ENCODE measurements at places on chromosomes 5 and 9.
A peak's percentile ranks its signal among the peaks of the same experiment; 100 is the strongest.

DNA sequence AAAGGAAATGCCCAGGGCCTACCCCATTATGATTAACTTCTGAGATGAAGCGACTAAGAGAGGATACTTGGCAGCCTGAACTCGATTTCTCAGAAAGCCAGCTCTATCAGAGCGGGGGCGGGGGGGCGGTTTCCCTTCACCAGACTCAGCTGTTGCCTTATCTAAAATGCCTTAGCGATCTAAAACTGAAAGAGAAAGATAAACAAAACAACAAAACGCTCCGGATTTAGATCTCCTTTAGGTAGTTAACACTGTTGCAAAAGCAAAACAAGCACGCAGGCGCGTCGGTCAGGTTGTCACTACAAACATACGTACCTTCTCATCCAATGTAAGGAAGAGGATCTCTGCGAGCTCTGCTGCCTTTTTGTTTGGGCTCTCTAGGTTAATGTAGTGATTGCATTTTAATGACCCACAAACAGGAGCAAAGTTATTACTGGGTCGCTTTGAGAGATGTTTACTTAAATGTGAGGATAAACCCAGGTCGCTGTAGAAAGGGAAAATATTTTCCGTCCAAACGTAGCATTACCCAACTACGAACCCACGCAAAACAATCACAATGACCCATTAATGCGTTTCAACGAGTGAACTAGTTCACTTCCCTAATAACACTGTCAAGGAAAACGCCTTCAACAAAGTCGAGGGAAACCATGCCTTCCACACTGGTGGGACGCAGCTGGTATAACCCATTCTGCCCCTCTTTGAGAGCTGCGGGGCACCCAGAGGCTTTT lies 982 bp downstream of the EPB41L4A start:
- DNase-seq, result no peak

- no peak for DNase-seq
These were observed 69.6 kb downstream of the MAN2A1 start for GRCh38 chr5:109759306-109759705.

GRCh38 chr5:111552896-111553295 lies 40.6 kb upstream of the STARD4 start:
- no peak for DNase-seq

- DNase-seq, result no peak
These were observed 405.6 kb downstream of the GABRG2 start for GRCh38 chr5:162473041-162473714.

- DNase-seq, result no peak
These were observed 156.0 kb upstream of the CDKN2B start for GRCh38 chr9:22165144-22165543.

GRCh38 chr5:107485184-107485583 lies 185.6 kb downstream of the EFNA5 start:
- no peak for DNase-seq

DNA sequence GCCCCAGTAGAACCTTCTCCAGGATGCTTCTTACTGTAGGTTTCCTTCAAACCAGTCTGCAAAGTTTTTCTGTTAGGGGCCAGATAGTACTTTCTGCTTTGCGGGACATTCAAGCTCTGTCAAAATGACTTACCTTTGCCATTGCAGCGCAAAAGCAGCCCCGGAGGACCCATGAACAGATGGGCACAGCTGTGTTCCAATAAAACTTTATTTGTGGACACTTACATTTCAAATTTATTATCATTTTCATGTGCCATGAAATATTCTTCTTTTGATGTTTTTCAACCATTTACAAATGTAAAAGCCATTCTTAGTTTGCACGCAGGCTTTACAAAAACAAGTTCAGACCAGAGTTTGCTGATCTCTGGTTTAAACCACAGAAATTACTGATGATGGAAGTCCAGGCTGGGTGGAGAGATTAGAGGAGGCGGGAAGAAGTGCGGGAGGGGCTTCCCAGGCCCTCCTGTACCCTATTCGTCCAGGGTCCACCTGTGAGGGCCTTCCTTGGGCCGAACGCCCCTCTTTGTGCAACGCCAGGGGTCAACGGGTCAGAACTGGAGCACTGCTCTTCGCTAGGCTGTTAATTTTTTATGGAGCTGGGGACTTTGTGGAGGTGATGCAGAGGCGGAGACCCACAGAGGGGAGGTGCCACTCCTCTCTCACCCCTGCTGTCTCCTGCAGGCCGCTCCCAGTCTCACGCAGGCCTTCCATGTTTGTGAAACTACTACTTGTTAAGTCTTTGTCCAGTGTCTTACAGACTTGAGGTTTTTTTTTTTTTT lies 7.6 kb upstream of the ASS1 start:
- no peak for DNase-seq

GRCh38 chr5:119200795-119201194 lies 129.9 kb downstream of the DMXL1 start:
- no peak for DNase-seq

DNA sequence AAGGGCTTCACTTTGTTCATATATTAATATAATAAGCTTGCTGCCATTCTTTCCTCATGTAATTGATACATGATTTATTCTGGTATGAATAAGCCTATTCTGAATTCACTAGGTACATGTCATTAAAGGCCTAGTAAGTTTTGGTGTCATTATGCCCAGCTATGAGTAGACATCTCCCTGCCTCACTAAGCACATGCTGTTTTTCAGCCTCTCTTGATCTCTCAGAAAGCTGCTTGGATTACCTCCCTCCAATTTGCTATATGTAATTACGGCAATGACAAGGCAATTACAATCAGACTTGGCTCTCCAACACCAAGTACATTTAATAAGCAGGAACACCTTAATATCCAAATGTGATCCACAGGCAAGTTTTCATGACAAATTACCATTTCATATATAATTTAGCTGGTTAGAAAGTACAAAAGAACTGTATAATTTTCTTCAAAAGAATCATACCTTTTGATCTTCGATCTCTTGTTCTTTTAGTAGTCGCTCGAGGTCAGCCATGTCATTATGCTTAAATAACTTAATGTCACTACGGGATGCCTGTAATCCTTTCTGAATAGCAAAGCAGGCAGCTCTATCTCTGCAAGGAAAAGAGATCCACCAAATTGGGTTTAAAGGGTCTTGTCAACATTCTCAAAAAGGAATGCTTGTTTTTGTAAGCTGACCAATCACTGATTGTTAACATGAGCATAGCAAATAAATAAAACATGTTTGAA lies 56.3 kb downstream of the SPTLC1 start:
- no peak for DNase-seq

GRCh38 chr9:131674425-131675421 lies 65.2 kb downstream of the RAPGEF1 start:
- no peak for DNase-seq

GRCh38 chr5:156008844-156009243 lies 318.1 kb upstream of the SGCD start:
- DNase-seq, result no peak

DNA sequence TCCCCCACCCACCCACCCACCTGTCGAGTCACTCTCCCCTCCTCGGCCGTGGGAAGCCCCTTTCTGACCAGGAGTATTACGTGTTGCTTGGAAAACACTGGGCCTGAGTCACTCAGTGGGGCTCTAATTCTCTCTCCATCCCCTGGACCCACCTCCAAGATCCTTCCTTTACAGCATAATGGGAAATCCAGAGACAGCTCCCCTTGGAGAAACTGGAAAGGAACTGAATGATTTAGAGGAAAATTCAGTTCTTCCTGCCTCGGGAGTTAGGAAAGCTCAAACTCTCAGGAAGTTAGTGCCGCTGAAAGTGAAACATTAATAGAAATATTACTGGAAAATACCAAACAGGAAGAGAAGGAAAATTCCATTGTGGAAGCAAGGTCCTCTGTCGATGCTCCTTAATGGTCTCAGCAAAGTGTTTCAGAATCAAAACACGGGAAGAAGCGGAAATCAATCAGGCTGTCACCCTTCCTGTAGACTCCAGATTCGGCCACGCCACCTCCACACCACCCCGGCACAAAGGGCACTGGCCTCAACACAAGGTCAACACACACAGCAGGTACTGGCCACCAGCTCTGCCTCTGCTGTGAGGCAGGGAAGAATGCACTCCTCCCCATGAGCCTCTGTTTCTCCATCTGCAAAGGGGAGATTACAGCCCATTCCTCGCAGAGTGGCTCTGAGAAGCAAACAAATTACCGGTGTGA lies 9.6 kb downstream of the SHB start:
- DNase-seq, result no peak

- DNase-seq, result peak; percentile 49
These were observed 185.8 kb downstream of the CD180 start for GRCh38 chr5:67010684-67011409.

GRCh38 chr9:112029921-112030444 lies 133.4 kb downstream of the UGCG start:
- peak; percentile 41 for DNase-seq

GRCh38 chr9:90642570-90643539 lies at the start of gene DIRAS2:
Gene DIRAS2 (minus strand): TSS chr9:90642824. CDS start chr9:90613827, 28,997 bp downstream.
- peak; percentile 68 for DNase-seq

DNA sequence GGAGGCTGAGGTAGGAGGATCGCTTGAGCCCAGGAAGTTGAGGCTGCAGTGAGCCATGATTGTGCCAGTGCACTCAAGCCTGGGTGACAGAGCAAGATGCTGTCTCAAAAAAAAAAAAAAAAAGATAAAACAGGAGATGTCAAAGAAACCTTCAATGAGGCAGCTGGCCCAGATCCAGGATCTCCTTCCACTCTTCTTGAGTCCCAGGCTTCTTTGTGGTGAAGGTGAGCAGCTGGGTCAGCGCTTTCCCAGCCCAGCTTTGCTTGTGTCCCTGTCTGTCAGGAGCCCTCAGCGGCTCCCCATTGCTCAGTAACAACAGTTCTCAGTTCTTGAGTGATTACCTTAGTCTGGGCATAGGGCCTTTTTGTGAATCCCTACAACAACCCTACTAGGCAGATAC lies 69.4 kb upstream of the PSD2 start:
- DNase-seq, result no peak

DNA sequence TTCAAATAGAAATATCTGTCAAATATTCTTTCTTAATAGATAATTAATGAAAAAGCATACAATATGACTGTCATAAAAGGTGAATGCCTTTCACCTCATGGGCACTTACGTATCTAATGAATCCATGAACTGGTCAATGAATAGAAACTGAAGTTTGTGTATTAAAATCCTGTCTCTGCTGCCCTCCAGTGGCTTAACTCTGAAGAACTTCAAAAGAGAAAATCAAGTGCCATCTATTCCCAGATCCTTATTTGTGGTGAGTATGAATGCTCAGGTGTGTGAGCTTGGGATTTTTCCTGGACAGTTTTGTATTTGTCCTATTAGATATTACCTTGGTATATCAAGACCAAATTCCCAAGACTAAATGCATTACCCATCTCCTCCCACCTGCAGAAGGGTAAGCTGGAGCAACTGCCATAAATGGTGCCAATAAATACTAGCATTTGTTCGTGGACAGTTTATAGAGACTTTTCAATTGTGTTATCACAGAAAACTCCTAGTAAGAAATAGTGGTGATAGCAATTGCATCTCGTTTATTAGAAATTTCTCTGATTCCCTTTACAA lies 44.0 kb upstream of the SVEP1 start:
- DNase-seq, result peak; percentile 54

- no peak for DNase-seq
These were observed 522.7 kb downstream of the HTR1A start for GRCh38 chr5:63439537-63439936.

GRCh38 chr5:157827423-157827822 lies 31.5 kb downstream of the CLINT1 start:
- DNase-seq, result peak; percentile 43

GRCh38 chr9:2321523-2322148 lies 300.0 kb upstream of the VLDLR start:
- no peak for DNase-seq

DNA sequence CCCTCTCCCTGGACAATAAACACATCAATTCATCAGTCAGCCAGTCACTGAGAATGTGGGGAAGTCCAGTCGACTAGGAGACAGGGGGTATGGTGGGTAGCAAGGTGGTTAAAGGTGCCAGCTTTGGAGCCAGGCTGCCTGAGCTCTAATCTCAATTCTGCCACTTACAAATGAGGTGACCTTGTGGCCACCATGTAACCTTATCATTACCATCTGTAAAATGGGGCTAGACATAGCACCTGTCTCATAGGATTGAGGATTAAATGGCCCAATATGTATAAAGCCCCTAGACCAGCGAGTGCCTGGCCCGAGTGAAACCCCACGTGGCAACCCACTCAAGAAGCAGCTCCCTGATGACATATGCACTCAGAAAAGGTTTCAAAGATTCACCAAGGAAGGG lies 73.3 kb upstream of the TBC1D2 start:
- no peak for DNase-seq

GRCh38 chr5:62562867-62563266 lies 15.8 kb upstream of the LRRC70 start:
- no peak for DNase-seq

DNA sequence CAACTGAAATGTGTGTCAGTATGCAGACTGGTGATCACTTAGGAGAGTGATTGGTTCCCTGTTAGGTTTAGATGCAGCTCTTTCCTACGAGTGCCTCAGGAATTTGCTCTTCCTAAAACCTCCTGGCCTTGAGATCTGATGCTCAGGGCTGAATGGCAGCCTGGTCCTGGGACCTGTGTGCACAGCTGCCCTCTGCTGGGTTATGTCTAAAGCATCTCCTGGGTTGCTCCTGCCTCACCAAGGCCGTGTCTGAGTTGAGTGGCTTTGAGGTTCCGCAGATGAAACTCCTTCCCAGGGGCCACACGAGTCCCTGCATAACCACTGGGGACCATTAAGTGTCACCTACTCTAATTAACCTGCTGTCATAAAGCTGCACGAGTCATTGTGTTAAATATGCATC lies 59.5 kb downstream of the MVB12B start:
- DNase-seq, result peak; percentile 36

- DNase-seq, result no peak
These were observed 92.0 kb downstream of the THBS4 start for GRCh38 chr5:80127116-80127552.

DNA sequence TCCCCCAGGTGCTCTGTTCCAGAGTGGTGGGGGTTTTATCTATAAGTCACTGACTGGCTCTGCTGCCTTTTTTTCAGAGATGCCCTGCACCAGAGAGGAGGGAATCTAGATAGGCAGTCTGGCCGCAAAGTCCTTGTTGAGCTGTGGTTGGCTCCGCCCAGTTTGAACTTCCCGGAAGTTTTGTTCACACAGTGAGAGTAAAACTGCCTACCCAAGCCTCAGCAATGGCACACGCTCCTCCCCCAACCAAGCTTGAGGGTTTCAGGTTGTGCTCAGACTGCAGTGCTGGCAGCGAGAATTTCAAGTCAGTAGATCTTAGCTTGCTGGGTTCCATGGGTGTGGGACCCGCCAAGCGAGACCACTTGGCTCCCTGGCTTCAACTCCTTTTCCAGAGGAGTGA lies 1428.6 kb downstream of the MAT2B start:
- no peak for DNase-seq

GRCh38 chr9:128389395-128390149 lies 18.4 kb downstream of the URM1 start:
- DNase-seq, result no peak

- no peak for DNase-seq
These were observed 181.7 kb downstream of the GOLPH3 start for GRCh38 chr5:31992377-31992776.

- DNase-seq, result no peak
These were observed 203.9 kb upstream of the CDH9 start for GRCh38 chr5:27242258-27242626.

GRCh38 chr9:134696433-134696832 lies 54.8 kb downstream of the COL5A1 start:
- DNase-seq, result no peak
